ENCODE measurements at places on chromosomes 7 and 10.

DNA sequence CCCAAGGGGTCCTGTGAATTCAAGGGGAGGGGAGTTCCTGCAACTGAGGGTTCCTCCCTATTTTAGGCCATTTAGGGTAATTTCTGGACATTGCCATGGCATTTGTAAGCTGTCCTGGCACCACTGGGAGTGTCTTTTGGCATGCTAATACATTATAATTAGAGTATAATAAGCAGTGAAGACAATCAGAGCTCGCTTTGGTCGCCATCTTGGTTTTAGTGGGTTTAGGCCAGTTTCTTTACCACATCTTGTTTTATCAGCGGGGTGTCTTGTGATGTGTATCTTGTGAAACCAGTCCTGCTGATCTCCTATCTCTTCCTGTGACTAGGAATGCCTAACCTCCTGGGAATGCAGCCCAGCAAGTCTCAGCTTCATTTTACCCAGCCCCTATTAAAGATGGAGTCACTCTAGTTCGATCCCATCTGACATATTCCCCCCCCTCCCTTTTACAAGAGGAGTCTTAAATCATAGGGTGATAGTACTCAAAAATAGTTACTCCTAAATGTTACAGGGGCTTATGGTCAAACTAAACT, 43.2 kb downstream of the SVOPL start:
- no peak for DNase-seq

GRCh38 chr10:97788552-97789442, 17.0 kb upstream of the SFRP5 start:
- no peak for DNase-seq

DNA sequence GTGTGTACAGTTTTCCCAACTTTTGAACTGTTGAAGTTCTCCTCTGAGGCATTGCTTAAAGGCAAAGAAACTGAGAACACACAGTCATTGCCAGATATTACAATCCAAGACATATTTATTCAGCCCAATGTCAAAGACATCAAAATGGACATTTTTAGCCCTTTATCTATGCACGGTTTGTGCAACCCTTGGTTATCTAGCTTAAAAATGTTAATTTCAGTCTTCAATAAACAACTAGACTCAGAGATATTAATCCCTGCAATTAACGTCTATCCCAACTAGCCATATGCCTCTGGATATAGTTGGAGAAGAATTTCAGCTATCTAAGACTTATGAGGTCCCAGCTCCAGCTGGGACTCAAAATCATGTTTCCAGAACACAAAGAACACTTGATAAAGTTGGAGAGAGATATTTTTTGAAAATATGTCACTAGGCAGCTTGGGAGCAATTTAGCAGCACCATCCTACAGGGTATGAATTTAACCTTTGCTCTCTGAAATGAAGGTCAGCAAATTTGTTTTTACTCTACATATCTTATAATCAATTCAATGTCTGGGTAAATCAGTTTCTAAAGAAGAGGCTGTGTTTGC, 357.0 kb downstream of the RNLS start:
- no peak for DNase-seq

GRCh38 chr7:41586931-41587640, 115.8 kb downstream of the INHBA start:
- DNase-seq = no peak

GRCh38 chr10:7478727-7479457, 68.1 kb upstream of the SFMBT2 start:
- no peak for DNase-seq

DNA sequence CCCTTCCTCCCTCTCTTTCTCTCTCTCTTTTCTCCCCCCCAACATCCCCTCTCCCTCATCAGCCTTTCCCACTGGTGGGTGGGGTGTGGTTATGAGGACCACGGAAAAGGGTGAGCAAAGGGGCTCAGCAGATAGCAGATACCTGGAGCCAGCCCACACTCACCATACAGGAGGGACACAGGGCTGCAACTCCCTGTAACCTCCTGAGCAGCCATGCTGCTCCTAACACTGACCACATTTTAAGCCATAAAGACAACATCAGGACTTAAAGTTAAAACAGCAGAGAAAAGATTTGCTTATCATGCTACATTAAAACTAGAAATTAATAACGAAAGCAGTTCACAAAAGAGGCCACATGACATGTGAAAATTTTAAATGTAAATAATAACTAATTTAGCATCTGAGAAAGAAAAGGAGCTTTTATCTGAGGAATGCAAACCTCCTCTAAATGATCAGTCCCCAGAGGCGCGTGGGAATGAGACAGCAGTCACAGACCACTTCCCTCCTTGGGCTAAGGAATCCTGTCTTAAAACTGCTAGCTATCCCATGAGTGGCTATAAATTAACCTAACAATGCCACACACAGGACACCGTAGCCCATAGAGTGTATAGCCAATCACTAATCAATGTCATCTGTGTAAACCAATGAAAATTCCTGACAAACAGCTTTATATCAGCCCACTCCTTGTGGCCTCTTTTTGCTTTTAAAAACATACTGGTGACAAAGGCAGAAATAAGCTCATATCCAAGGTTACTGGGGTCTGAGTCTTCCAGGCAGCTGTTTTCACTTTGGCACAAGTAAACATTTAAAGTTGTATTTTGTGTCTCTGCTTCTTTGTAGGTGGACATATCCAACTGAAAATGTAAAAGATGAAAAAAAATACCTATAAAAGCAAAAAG, 33.3 kb downstream of the PKD1L1 start:
- DNase-seq = peak; percentile 77

DNA sequence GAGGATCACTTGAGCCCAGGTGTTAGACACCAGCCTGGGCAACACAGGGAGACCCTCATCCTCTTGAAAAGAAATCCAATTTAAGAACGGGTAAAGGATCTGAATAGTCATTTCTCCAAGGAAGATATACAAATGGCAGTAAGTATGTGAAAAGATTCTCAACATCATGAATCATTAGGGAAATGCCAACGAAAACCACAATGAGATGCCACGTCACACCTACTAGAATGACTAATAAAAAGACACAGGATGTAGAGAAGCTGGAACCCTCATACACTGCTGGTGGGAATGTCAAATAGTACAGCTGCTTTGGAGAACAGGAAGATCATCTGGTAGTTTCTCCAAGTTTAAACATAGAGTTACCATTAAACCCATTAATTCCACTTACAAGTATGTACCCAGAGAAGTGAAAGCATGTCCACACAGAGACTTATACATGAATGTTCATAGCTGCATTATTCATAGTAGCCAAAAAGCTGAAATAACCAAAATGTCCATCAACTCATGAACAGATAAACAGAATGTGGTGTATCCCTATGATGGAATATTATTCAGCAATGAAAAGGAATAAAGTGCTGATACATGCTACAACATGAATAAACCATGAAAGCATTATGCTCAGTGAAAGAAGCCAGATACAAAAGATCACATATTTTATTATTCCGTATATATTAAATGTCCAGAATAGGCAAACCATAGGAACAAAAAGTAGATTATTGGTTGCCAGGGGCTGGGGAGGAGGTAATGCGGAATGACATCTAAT, 13.1 kb upstream of the ZMIZ2 start:
- DNase-seq = peak; percentile 97

GRCh38 chr7:73736885-73737284, 1.7 kb downstream of the ABHD11 start:
- DNase-seq = no peak

DNA sequence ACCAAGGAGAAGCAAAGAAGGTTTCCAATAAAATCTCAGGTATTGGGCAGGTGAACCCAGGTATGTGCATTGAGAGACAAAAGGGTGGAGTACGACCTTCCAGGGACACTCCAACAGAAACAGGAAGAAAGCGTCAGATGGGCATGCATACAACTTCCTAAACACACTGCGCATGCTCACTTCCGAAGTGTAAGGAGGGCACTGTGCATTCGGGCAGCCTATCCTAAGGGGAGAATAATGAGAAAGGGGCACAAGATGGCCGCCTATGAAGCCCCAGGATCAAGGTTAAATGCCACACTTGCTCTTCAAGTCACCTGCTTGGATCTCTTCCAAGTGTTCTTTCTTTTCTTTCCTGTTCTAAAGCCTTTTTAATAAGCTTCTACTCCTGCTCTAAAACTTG, 39.4 kb upstream of the PRSS1 start:
- DNase-seq = no peak

GRCh38 chr10:124319926-124320391, 98.8 kb downstream of the OAT start:
- DNase-seq = peak; percentile 90

GRCh38 chr10:130339911-130340310, 203.7 kb downstream of the GLRX3 start:
- DNase-seq = no peak

- DNase-seq = no peak
Measured at GRCh38 chr7:44650772-44651171, 44.3 kb downstream of the OGDH start.

DNA sequence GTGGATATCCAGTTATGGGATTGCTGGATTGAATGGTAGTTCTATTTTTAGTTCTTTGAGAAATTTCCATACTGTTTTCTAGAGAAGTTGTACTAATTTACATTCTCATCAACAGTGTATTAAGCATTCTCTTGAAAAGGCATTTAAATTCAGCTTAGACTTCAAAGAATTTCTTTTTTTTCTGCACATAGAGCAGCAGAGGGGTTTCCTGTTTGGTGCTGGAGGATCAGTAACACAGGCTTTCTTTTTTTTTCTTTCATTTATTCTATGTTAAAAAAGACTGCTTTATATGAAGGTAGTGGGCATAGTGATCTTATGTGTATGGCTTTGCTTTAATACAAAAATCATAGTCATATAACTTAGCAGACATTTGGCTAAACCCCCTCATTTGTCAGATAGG, 47.6 kb upstream of the TARP start:
- DNase-seq = no peak

- no peak for DNase-seq
Measured at GRCh38 chr10:101780187-101780817, 2.9 kb downstream of the NPM3 start.

DNA sequence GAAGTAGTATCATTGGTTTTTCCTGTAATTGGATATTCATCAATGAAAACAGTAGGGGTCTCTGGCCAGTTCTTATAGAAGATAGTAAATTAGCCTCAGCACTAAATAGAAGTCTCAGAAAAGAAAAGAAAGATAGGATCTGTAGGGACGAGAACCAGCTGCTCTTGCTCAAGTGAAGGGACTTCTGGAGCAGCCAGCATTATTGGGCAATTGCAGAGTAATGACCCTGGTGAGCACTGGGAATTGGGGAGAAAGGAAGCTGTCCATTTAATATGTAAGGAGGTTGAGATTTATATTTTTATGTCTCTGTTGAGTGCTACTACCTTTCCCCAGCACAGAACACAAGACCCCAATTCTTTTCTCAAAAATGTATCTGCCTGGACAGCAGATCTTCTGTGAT, 61.2 kb upstream of the WNT16 start:
- DNase-seq = peak; percentile 17

GRCh38 chr10:78464856-78465267, 431.2 kb downstream of the RPS24 start:
- DNase-seq = no peak

DNA sequence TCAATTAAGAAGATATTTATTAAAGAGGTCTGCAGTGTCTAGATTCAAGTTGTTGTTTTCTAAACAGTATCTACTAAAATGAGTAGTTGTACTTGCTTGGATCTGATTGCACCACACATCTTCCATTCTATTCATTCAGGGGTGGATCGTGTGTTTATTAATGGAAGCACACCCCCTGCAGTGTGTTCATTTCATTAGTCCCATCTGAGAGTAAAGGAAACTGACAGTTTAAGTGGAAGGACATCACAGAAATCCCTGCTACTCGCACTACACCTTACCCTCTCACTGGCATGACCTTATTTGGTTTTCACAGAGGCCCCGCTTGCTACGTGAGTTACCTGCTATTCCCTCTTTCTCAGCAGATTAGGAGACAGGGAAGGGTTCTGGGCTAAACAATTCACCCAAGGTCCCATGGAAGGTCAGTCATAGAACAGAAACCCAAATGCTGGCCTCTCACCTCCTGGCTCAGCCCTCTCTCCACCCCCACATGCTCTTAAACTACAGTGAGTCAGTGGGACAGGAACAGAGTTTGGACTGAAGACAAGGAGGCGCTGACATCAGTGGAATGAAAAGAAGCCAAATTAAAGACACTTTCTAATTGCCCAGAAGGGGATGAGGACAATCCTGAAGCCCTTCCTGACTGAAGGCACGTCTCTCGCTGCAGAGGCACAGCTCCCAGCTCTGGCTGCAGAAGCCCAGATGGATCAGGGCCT, 369.2 kb upstream of the NRP1 start:
- DNase-seq = peak; percentile 66

- DNase-seq = no peak
Measured at GRCh38 chr10:78579995-78580394, 488.8 kb upstream of the ZMIZ1 start.

DNA sequence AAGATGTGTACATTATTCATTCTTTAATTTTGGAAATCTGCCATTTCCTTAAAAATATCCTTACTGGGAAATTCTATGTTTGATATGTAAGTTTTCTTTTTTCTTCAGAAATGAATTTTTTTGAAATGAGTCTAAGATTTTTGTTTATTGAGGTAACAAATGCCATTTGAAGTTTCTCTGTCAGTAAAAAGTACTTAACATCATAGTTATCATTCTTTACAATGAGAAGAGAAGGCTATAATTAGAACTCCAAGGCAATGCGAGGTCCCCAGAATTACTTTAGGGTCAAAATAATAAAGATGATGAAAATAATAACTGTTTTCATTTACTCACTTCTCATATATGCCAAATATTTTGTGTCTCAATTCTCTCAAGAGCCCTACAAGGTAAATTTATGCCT, 37.0 kb upstream of the RHOBTB1 start:
- no peak for DNase-seq

DNA sequence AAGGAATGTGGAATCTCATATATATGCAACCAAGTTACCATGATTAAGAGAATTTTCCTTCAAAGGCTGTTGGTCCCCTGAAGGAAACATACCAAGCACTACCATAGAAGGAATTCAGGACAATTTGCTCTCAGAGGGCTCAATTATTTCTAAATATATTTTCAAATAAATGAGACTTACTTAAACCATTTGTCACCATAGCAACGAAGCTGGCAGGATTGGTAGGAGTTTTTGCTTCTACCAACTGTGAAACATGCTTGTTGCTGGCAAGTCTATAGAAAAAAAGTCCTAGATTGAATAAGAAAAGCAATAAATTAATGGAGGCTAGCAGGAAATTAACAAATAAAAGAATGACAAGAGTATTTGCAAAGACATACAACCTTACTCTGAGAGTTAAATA, 156.9 kb upstream of the NPSR1 start:
- DNase-seq = no peak

DNA sequence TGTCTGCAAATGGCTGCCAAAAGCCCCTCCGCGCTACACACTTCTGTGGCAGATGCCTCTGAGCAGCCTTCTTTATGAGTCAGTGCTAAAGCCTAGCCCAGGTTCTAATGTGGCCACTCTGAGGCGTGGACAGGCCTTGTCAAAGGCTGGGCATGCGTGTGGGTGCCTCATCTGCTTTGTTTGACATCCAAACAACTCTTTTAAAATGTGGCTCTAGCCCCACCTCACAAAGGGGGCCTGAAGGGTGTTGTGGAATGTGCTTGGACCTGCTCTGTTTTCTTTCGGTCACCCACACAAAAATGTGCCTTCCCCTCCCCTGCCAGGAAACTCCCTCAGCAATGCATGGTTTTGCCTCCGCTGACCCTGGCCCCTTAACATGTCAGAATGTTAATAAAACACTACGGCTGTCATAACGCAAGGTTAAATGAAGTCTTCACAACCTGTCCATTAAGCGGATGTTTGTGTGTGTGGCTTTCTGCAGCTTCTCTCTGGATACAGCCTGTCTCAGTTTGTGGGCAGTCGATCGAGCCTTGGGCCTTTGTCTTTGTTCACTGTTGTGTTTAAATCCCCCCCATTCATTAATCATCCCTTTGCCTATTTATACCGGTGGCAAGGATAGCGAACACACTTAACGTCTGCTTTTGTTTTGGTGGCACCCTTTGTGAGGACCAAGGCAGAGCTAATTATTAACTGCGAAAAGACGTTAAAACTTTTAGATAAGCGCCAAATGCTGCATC, 718.9 kb downstream of the LRMDA start:
- DNase-seq = peak; percentile 11

All from AG10803 (cell line).